ENCODE measurements at places on chromosomes 3 and 15. TPM values are rescaled to one million over a fixed set of nuclear protein-coding genes. Genes with fewer than 3 reads are reported as not detected.

GRCh38 chr3:39268549-39268900, 11.3 kb downstream of the CX3CR1 start:
- DNase-seq = no peak

DNA sequence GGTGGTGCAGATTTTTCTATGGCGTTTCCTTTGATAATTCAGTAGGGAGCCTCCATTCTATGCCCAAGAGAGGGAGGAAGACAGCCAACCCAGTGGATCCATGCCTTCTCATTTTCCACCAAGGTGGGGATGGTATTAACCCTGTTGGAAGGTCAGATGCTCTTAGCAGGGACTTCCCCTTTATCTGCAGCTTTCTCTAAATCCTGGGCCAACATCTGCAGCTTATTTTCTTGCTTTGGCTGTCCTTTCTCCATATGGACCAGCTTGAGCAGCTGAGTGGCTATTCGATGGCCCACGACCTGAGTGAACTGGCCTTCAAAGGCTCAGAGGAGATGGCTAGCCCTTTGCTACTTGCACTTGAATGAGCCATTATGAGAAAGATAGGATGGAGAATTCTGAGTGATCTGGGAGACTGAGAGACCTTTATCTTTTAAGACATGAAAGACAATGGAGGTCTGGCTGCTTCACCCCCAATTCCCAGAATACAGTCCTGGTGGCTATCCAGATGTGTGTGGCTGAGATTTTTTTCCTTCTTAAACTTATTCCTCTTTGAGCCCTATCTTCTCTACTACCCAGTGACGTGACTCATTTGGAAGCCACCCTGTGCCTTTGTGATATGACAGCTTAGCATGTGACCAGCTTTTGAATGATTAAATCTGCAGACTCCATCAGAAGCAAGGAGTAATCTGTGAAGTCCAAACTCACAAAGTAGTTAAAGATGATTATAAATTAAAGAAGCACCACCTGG, 39.6 kb upstream of the TRAK1 start:
- DNase-seq = no peak

DNA sequence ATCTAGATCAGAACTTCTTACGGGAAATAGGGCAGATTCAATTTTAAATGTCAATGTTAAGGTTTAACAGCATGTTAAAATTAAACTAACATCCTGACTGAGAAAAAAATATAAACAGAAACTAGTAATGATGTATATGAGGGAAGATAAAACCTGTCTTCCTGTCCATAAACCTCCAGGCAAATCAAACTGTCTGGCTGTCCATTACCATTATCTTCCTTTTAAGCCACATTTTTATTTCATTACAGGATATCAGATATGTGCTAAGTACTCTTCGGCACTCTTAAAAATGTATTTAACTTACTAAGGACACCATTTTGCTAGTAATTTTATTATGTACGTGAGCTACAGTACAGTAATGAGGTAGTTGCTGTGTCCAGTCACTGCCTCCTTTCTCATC, 1461.7 kb upstream of the ALCAM start:
- DNase-seq = no peak

- DNase-seq = peak; percentile 23
These were observed 3.6 kb upstream of the CLDN16 start for GRCh38 chr3:190384309-190384756.

DNA sequence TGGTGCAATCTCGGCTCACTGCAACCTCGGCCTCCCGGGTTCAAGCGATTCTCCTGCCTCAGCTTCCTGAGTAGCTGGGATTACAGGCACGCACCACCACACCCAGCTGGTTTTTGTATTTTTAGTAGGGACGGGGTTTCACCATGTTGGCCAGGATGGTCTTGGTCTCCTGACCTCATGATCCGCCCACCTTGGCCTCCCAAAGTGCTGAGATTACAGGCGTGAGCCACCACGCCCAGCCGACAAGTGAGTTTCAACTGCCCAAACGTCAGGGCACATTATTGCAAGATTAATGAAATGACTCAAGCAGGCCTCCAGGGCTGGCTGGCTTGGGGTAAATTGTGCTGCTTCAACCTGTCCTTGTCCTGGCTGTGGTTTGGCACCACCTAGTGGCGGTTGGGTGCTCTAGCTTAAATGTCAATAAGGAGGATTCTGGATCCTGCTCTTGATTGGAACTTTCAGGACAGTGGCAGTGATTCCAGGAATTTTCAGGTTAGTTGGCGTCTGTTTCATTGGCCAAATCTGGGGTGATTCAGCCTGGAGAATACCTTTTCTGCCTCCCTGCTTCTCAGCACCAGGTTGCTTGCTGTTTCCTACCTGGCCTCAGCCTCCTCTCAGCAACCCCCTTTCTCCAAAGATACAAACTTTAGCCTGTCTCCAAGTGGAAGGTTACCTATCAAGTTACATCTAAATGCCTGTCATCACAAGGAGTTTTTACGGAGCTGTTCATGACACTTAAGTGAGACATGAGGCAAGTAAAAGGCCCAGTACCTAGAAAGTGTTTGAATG, 32.4 kb upstream of the SACM1L start:
- peak; percentile 94 for DNase-seq

DNA sequence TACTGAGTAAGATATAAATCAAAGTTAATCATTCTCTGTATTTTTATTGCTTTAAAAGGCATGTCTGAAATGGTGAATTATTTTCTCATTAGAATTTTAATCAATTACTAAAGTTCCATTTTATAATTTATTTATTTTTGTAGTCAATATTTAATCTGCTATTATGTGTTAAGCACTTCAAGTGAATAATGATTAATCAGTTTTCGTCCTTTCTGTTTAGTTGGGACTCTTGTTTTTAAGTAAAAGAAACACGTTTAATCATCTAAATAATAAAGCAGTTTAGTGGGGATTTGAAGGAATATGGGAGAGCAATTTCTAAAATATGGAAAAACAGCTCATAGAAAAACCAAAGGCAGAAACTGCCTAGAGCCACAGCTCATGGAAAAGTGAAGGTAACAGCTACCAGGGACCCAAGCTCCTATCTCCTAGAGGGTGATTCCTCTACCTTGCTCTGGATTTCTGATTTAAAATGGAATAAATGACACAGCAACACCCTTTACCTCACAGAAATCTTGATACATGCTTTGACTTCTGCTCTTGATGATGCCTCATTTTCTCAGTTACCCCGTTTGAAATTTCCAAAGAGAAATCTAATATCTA, 28.0 kb upstream of the SUCNR1 start:
- no peak for DNase-seq

DNA sequence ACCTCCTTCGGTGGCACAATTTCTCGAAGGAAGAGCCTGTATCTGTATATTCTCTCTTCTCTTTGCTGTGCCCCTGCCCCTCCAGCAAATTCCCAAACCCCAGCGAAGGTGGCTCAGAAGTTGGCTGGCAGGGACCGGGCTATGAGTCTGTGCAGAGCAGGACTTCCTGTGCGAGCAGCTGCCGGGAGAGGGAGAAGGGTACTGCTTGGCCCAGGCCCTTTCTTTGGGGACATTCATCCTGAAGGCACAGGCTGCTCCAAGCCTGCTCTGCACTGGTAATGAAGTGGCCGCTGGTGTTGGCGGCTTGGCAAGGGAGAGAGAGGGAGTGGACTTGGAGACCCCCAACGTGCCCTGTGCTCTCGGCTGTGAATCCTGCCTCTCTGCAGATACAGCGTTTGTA, 1.5 kb downstream of the SLC6A11 start:
- no peak for DNase-seq

- DNase-seq = no peak
These were observed 3.2 kb downstream of the ITGB5 start for GRCh38 chr3:124883766-124884473.

DNA sequence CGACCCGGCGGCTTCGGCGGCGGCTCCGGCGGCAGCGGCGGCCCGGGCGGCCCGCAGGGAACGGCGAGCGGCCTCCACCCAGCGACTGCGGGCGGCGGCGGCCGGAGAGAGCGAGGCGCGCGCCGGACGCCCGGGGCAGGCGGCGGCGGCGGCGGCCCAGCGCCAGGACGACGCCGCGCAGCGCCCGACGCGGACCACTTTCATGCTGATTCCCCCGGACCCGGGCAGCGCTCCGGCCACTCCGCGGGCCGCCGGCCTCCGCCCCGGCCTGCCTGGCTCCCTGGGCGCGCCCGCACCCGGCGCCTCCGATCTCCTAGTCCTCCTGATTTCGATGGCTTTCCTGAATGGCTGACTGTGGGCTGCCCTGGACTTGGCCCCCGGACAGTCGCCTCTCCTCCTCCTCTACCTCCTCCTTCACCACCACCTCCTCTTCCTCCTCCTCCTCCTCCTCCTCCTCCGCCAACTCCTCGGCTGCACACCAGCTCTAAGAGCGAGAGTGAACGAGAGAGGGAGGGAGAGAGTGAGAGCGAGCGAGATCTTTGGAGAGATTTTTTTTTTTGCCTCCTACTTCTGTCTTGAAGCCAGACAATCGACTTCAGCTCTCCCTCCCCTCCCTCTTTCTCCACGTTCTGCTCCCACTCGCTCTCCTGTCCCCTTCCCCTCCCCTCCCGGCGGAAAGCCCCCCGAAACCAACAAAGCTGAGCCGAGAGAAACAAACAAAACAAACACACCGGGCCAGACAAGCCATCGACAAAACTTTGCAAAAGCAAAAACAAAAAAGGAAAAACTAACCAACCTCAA, 844 bp downstream of the NR2F2 start:
- DNase-seq = peak; percentile 78

GRCh38 chr3:177295116-177295515, 97.8 kb upstream of the TBL1XR1 start:
- DNase-seq = no peak

GRCh38 chr15:68561901-68562300, 16.9 kb upstream of the CORO2B start:
- DNase-seq = no peak

DNA sequence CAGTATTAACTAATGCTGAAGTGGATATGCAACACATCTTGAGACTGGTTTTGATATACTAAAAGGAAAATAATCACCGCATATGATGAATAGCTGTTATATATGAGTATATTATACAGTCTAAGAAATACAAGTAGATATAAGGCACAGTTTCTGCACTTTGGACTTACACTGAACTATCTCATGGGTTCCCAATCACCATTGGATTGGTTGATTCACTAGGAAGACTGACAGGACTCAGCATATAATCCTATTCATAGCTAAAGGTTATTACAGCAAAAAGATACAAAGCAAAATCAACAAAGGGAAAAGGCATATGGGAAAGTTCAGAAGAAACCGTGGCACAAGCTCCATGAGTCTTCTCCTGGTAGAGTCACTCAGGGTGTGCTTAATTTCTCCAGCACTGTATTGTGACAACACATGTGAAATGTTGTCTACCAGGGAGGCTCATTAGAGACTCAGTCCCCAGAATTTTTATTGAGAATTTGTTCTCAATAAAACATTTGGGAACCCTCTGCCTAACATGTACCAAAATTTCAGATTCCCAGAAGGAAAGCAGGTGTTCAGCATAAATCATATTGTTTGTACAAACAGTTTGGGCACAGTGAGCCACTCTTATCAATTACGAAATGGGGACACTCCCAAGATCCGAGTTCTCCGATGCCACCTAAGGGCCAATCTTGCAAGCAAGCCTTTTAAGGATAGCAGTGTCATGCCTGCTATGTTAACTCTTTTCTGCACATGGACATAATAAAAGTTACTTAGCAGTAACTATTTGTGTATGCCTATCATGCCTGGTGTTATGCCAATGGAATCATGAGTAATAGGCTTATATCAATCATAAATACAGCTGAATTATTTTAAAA, 26.8 kb downstream of the CMC1 start:
- no peak for DNase-seq

The PLD1 gene
- polyA plus RNA-seq = 16.2 TPM

The IQCF5 gene
- not detected for polyA plus RNA-seq

The CPN2 gene
- 0.15 TPM for polyA plus RNA-seq

The MANF gene
- 78.1 TPM for polyA plus RNA-seq

The KBTBD12 gene
- 17.4 TPM for polyA plus RNA-seq
